NCI-H2171 treated with DMSO at 0.1 percent for 48 hours (cell line): ENCODE measurements at places on chromosomes 5 and 9.

DNA sequence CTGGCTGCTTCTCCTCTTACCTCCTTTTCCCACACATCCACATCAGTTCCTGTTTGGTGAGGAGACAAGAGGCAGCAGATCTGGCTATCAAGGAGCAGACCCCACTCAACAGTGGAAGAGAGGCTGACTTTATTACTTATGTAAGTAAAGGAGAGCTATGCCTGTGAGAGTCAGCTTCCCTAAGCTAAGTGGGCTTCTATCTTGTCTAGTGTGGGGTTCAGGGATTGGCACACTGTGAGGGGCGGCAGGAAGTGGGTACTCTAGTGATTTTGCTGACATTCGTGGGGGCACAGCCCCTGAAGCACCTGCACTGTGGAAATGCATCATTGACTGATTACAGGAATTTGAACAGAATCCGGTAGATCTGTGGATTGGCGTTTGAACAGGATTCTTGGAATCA, 163.5 kb upstream of the IRX1 start:
- DNase-seq: no peak

GRCh38 chr5:174376056-174376455, 330.6 kb downstream of the NSG2 start:
- DNase-seq: no peak

GRCh38 chr9:94656200-94656599, 16.9 kb upstream of the FBP1 start:
- no peak for DNase-seq

GRCh38 chr5:145495196-145495595, 339.9 kb downstream of the PRELID2 start:
- DNase-seq: no peak

DNA sequence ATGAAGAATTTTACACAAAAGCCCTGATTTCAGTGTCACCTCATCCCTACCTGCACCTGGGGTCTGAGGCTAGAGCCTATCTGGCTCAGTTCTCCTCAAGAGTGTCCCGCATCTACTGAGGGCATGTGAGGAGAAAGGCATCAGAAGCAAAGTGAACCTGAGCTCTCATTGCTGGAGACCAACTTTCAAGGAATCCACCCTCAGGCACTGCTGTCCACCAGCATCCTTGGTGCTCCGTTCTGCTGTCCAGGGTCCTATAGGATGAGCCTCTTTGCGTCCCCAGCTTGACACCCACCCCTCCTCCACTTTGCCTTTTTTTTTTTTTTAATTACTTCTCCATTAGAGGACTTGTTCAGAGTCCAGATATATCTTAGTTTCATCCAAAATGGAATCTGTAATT, 49.5 kb downstream of the CAMSAP1 start:
- DNase-seq: no peak

DNA sequence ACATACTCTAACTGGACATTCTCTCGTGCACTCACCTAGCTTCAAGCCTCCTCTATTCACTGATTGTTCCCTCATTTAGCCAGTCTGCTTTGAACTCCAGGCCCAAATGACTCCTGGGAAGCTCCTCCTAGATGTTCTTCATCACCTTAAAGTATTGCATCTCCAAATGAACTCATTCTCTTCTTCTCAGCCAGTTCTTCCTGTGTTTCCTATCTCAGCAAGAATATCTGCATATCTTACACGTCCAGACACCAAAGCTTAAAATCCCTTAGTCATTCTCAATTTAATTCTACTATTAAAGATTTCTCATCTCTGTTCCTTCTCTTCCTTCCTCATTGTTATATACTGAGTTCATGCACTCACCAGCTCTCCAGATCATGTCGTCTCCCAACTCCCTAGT, 118.6 kb upstream of the DAB2 start:
- no peak for DNase-seq

DNA sequence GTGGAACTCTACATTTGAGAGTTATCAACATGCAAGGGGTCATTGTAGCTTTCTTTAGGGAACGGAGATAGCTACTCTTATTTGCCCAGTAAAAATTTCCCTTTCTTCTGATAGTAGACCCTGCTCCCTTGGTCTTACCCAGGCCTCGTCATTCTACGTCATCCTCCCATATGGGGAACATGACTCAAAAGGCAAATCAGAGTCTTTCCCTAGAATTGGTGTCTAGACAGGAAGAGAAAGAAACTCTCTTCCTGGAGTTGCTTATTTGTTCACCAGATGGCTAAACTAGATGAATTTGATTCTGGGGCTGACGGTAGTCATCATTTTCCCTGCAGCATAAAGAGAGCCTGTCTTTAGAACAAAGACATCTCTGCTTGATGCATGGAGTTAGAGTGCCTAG, 12.2 kb upstream of the SLC38A9 start:
- no peak for DNase-seq
